ENCODE measurements at places on chromosomes 1 and 21.

DNA sequence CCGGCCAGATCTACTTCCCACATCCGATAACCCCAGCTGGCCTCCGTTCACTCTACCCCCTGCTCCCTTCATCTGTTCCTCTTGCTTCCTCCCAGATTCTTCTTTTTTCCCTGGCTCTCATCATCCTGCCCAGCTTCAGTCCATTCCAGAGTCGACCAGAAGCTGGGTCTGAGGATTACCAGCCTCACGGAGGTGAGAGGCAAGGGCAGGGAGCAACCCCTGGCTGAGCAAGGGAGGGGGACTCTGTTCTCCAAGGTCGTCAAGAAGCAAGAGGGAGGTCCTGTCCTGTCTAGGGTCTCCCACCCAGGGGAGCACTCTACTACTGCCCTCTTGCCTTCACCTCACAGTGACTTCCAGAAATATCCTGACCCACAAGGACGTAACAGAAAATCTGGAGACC lies 3.9 kb downstream of the JTB start:
- DNase-seq: no peak

GRCh38 chr1:93416183-93416582 lies 31.7 kb upstream of the FNBP1L start:
- DNase-seq: no peak

DNA sequence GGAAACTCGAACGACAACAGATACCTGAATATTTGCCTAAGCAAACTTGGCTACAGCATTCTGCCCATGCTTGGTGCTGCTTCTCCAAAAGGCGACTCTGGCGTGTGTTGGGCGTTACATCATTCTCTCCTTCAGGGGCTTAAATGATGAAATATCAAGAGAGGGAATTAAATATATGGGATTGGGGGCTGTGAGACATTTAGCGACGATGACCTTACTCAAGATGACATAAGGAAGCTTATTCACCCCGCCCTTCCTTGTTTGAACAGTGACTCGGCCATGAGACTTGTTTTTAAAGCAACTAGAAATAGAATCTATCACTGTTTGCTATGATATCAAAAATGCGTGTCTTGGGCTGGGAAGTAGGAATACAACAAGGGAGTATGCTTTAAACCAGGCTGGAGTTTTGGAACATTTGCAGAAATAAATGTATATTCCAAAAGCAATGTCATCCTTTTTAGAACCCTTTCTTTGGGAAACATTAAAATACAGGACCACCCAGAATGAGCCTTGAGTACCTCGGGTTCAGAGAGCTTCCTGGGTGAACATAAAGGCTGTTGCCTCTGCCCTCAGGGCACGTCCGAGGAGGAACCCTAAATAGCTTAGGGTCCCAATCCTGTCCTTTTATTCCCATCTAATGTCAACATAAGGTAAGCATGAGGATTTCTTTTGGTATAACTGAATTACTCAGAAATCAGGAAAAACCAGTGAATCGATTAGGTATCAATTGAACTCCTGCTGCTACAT lies 123.3 kb upstream of the SLC45A1 start:
- no peak for DNase-seq

GRCh38 chr1:87123610-87124009 lies 205.1 kb upstream of the LMO4 start:
- DNase-seq: no peak

GRCh38 chr1:97849345-97850340 lies 71.2 kb downstream of the DPYD start:
- DNase-seq: no peak

- no peak for DNase-seq
Measured at GRCh38 chr1:51568231-51568935, 48.5 kb upstream of the OSBPL9 start.

- DNase-seq: no peak
Measured at GRCh38 chr1:42806171-42806570, 10.8 kb upstream of the ERMAP start.

GRCh38 chr1:210455840-210456603 lies 127.3 kb downstream of the HHAT start:
- DNase-seq: no peak

DNA sequence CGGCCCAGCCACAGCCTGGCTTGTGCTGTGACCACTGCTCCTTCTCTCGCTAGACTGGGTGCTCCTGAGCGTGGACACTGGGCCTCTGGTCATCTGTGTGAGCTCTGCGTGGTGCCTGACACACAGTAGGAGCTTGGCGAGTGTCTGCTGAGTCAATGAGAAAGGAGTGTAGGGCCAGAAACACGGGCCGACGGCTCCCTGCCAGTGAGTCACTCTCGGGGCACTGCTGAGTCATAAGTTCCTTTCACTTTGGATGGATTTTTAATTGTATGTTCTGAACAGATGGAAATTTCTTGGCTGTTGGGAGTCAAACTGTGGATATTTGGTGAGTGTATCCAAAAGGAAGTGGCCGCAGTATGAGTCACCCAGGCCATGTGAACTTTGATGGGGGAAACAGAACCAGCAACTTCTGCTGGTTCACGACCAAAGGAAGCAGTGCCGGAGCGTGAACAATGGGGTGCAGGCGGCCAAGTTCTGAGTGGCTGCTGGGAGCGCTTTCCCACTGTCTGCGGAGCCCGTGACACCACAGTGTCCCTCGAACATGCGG lies 41.0 kb upstream of the COL18A1 start:
- DNase-seq: no peak

- no peak for DNase-seq
Measured at GRCh38 chr1:223012938-223013337, 130.1 kb downstream of the TLR5 start.

DNA sequence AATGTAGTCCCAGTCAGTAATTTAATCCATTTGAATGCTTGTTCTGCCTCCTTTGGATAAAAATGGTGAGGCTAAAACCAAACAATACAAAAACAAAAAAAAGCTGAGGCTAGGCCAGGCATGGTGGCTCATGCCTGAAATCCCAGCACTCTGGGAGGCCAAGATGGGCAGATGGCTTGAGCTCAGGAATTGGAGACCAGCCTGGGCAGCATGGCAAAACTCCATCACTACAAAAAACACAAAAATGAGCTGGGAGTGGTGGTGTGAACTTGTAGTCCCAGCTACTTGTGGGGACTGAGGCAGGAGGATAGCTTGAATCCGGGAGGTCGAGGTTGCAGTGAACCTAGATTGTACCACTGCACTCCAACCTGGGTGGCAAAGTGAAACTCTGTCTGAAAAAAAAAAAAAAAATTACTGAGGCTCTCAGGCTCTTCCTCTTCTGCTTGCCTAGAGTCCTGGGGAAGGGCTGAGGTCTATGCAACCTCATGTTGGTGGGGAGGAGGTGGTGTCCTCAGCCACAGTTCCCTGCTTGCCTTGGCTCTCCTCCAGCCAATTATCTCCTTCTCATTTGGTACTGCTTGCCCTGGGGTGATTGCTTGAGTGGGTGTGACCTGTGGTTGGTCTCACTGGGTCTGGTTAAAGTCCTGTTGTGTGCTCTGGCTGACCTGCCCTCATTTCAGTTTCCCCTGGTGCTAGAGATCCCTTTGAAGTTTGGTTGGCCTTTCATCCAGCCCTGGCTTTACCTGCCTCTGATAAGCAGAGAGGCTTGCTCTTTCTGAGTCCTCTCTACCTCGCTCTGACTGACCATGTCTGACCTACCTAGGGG lies 20.9 kb downstream of the S1PR1 start:
- no peak for DNase-seq

- no peak for DNase-seq
Measured at GRCh38 chr1:222739929-222740328, 2.9 kb downstream of the FAM177B start.

DNA sequence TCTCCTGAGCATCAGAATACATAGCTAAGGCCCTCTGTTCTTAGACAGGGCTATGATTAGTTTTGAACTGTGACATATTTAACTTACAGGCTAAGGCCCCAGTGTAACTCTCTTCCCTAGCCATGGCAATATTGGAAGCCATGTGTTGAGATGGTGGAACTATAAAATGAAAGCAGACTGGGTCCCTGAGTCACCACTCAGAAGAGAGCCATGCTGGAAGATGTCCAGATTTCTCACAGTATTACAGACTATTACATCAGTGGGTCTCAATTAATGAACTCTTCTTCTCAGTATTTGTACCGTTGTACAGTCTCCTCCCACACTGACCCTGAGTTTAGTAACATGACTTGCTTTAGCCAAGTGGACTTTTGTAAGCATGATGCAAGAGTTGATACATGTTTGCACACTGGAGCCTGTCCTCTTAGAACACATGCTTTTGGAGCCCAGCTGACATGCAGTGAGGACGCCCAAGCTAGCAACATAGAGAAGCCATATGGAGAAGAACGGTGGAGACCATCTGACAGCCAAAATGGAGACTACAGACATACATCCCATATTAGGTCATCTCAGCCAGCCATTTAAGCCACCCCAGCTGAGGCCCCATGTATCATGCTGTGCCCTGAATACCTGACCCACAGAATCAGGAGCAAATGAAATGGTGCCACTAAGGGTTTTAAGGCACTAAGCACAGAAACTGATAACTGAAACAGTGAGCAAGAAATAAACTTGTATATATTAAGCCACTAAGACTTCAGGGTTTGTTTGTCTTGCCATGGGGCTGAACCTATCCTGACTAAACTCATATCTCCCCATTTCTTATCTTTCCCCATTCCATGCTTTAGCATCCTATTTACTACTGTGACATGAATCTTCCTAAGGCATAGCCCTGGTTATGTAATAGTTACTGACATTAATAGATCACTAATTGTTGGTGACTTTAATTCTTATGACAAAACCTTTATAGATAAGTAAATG lies 24.4 kb downstream of the TBX15 start:
- no peak for DNase-seq

- no peak for DNase-seq
Measured at GRCh38 chr1:115338457-115338820, 390 bp upstream of the NGF start.

DNA sequence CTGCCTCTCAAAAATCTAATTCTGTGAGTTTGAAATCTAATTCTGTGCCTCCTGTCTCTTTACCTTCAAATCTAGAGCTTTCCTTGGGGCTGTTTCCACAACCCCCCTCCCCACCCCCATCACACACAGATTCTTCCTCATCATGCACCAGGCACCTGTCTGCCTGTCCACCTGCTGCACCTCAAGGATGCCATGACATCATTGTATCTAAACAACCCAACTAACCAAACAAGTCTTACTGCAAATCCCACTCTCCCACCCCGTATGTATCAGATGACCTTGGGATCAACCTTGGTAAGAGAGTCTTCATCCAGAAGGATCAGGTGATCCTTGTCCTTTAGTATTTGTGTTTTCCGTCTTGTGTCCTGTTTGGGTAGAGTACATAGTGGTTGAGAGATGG lies 102.7 kb upstream of the SIM2 start:
- no peak for DNase-seq

GRCh38 chr1:66788231-66788939 lies 12.7 kb downstream of the INSL5 start:
- no peak for DNase-seq

GRCh38 chr1:181898773-181899172 lies 162.7 kb downstream of the ZNF648 start:
- DNase-seq: no peak

DNA sequence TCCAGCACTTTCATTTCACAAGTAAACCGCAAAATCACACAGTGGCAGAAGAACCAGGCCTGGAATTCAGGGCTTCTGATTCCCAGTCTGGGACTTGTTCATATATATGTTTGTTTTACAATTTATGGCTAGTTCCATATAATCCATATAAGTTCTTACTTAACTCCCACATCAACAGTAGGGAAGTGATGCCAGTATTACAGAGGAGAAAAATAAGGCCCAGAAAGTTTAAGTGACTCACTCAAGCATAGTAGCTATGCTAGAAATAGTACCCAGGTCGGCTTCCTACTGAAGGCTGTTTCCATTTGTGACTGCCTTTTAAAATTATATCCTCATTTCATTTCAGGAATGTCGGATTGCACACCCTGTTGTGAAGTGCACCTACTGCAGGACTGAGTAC lies 1.4 kb downstream of the FAM76A start:
- no peak for DNase-seq

- no peak for DNase-seq
Measured at GRCh38 chr1:94280541-94280940, 43.2 kb upstream of the ARHGAP29 start.

DNA sequence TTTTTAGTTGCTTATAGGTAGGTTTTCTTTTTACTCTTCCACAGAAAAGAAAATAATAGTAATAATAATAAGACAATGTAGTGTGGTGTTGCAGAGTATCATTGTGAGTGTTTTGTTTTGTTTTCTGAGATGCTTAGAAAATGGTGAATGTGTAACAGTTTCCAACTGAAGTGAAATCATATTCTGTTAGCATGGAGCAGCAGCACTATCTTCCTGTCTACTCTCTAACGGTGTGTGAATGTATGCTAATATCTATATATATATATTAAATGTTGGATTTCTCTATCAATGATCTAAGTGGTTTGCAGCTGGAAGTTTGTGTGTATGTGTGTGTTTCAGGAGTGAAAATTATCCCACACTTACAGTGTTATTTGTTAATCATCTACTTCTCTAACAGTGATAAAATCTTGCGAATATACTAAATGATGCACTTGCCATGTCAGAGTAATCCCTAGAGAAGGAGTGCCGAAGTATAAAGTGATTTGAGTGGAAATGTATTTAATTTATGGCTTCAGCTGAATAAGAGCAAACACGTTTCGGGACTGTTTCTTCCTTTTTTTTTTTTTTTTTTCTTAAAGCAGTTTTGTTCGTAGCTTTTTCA lies 377 bp downstream of the SAMD13 start:
- no peak for DNase-seq

GRCh38 chr1:37265786-37266667 lies 208.4 kb upstream of the ZC3H12A start:
- no peak for DNase-seq

DNA sequence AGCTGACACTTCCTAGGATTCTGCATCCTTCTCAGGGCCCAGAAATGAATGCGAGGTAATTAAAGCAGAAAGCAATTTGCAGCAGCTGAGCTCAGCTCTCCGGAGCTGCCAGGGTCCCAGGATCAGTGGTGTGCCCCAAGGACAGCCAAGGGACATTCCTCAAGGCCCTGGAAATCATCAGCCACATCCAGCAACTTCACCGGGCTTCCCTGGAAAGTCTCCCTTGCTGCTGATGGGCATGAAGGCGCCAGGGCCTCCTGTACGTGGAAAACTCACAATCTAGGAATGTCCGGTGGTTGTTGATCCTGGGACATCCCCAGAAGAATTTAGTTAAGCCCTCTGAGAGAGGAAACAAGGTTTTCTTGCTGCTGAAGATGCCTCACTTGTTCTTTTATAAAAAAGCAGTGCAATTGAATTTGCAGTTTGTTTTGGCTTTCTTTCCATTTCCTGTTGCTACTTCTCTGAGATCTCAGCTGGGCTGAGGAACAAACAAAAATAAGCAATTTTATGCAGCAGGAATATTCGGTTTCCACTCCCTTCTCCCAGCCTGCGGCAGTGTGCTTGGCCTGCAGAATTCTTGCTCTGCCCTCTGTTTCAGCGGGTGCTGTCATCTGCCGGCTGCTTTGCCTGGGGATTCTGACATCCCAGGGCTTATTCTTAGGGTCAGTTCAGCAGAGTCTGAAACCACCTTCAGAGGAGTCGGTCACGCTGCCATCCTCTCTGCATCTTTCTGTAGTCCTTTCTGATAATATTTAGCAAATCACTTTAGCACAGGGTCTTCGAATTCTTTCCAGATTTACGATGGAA lies 85.9 kb downstream of the TCP10L start:
- no peak for DNase-seq
